ENCODE measurements at places on chromosomes 1 and 21.

DNA sequence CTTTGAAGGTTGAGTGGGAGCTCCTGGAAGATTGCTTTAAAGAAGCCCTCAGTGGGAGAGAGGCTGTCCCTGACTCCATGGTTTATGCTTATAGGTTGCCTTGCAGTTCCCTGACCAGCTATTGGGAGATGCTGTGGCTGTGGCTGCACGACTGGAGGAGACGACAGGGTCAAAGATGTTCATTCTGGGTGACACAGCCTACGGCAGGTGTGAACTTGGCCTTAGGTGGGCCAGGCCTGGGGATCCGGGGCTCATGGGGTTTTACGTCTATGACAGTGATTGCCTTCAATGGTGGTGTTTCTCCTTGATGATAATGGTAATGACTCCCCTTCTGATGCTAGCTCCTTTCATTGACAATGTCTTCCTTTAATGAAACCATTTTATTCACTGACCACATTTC is 692 bp downstream of the DPH2 start:
- DNase-seq: no peak

DNA sequence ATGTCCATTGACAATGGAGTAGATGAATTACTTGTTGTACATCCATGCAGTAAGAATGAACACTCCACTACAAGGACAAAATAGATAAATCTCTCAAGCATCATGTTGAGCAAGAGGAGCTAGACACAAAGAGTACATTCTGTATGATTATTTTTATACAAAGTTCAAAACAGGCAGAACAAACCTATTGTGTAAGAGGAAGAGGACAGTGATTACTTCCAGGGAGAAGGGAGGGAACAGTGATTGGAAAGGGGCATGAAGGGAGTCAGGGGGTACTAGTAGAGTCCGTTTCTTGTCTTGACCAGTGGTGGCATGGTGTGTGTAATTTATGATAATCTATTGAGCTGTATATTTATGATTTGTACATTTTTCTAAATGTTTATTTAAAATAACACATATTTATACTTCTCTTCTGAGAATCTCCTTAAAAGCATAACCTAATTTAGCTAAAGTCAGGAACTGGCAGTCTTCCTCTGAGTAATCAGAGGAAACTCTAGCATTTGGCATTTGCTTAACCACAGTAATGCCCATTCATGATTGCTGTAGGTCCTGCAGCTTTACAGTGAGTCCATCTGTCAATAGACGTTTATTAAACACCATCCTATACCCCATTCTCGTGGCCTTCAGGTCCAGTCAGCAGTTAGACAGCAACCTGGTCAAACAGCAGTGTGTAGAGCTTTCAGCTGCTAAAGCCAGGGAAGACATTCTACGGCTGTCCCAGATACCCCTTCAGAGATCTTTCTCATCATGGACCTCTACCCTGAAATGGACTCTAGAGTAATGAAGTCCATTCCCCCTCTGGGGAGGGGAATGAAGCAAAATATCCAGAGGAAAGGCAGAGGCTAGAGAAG is 114.1 kb upstream of the GALNT2 start:
- no peak for DNase-seq

DNA sequence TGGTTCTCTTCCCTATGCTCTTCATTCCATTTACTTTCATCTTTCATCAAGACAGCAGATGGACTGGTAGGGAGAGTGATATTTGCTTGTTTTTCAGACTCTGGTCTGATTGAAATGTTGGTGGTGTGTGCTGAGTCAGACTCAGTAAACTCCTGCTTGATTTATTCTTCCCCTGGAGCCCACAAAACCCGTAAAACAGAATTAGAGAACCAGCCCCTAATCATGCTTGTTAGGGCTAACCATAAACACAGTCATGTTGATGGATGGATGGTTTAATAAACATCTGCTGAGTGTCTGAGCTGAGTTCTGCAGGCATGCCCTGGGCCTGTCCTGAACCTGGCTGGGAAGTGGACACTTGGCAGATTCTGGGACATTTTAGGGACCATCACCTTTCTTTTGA is 24.8 kb downstream of the NOS1AP start:
- no peak for DNase-seq

GRCh38 chr1:107378866-107379265 is 238.0 kb downstream of the NTNG1 start:
- DNase-seq: no peak

DNA sequence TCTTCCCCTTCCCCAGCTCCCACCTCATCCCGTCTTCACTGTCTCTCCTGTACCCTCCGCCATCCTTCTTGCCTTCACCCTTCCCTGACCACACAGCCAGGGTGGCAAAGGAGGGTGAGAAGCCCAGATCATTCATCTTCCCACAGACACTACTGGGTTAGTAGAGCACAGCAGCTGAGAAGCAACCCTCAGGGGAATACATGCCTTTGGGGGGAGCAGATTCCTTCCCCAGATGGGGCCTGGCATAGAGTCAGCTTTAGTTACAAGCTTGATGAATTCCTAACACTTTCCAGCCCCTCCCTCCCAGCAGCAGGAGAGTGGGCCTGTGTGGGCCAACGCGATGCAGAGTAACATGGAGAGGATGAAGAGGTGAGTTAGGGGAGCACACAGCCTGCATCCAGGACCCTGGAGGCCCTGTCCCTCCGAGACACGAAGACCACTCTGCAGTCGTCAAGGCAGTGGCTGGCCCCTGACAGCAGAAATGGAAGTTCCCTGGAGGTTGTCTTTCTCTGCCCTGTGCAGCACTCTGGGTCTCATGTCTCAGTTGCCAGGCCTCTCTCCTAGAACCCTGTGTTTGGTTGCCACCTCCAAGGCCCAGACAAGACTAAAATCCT is 8.8 kb upstream of the BTG2 start:
- DNase-seq: no peak

GRCh38 chr1:51316113-51316845 is 14.1 kb downstream of the TTC39A start:
- DNase-seq: no peak

GRCh38 chr1:54335011-54335754 is 71.0 kb downstream of the SSBP3 start:
- DNase-seq: no peak

GRCh38 chr1:212315907-212316306 is 30.7 kb downstream of the PPP2R5A start:
- DNase-seq: no peak

GRCh38 chr1:165610866-165611265 is 20.2 kb upstream of the MGST3 start:
- no peak for DNase-seq

DNA sequence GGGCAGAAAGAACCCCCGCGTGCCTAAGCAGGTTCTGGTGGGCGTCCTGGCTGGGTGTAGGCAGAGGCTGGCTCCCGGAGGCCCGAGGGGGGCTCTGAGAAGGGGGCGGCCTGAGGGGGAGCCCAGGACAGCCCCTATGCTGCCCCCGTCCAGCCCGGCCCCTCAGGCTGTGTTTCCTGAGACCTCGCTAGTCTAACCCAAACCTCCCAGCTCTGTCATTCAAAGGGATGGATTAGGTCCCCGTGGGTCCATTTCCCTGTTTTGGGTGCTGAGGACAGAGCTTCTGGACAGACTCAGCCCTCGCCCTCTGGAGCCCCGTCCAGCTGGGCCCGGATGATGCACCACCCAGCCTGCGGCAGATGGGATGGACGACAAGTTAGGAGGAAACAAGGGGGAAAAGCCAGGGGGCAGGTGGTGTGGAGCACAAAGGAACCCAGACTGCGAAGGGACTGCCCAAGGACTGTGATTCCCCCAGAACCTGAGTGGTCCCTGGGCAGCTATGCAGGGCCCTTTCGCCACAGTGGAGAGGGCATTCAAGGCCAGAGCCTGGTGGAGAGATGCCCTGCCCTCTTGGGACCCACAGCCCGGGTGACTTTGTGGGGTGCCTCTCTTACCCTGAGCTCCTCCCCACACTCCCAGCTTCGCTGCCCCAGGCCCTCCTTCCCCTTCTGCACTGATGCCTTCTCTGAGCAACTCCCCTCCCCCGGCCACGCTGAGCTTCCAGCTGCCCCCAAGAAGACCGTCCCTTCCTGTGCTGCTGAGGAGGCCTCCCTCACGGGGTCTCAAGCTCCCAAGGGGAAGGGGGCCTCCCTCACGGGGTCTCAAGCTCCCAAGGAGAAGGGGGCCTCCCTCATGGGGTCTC is 2.8 kb downstream of the HES4 start:
- DNase-seq: no peak

DNA sequence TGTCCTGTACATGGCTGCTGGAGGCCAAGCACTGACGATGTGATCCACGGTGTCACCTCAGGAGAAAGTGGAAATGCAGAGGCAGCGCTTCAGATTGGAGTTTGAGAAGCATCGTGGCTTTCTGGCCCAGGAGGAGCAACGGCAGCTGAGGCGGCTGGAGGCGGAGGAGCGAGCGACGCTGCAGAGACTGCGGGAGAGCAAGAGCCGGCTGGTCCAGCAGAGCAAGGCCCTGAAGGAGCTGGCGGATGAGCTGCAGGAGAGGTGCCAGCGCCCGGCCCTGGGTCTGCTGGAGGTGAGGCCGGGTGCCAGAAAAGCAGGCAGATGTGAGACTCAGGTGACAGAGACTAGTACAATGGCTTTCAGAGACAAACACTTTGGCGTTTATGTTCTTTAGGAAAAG is 7.7 kb downstream of the TRIM58 start:
- DNase-seq: no peak

- DNase-seq: no peak
These were observed 35.7 kb downstream of the NEK2 start for GRCh38 chr1:211639475-211640300.

GRCh38 chr1:157112186-157112867 is 12.7 kb upstream of the ETV3L start:
- no peak for DNase-seq

DNA sequence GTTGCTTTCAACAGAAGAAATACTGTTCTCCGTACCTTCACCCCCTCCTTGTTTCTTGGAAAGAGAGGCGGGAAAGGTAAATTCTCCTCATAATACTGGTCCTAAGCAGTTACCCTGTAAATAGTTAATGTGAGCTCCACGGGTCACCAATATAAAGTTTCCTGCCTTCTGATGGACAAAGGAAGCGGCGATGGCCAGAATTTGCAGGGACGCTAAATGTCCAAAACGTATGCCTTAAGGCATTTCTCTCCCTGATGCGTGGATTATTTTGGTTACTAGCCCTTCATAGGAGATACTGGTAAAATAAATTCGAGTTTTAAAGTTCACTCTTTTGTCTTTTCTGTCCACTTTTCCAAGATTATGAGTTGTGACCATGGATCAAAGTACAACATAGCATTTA is 898 bp upstream of the PTGS2 start:
- no peak for DNase-seq

DNA sequence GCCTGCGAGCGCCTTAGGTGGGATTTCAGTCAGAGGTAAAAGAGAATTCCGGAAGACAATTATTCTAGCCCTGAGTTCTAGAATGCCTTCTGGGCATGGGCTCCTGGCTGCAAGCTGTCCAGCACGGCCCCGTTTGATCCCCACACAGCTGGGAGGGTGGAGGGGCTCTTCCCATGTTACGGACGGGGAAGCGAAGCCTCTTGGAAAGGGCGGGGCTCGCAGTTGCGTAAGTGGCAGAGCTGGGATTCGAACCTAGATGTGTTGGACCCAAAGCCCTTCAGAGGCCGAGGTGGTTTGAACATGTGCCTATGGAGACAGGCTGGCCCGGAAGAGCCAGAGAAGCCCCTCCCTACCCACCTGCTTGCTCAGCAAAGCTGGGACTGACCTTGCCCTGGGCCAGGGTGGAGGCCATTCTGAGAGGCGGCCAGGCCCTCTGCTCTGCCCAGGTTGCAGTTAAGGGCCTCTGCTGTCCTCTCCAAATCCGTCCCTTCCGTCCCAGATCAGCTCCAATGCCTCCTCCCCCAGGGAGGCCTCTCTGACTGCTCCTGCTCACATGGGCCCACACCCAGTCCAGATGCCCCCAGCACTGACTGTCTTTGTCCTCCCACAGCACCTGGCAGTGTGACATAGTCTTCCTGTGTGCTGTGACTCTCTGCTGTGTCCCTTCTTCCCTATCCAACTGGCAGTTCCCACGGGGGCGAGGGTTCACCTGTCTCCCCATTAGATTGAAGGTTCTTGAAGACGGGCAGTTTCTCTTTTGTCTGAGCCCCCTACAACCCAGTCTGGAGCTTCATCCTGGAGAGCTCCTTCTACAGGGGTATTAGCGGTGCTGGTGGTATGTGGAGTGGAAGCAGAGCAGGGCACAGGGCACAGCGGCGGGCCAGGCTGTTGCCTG is 1.2 kb upstream of the HSPB7 start:
- no peak for DNase-seq

GRCh38 chr1:3743421-3743820 is 8.8 kb upstream of the CCDC27 start:
- DNase-seq: no peak

- DNase-seq: no peak
These were observed 235.7 kb downstream of the BACH1 start for GRCh38 chr21:29534448-29534847.

- DNase-seq: no peak
These were observed 24.8 kb upstream of the C1orf174 start for GRCh38 chr1:3924825-3925220.

- no peak for DNase-seq
These were observed 4.9 kb upstream of the TMEM61 start for GRCh38 chr1:54975356-54976108.

DNA sequence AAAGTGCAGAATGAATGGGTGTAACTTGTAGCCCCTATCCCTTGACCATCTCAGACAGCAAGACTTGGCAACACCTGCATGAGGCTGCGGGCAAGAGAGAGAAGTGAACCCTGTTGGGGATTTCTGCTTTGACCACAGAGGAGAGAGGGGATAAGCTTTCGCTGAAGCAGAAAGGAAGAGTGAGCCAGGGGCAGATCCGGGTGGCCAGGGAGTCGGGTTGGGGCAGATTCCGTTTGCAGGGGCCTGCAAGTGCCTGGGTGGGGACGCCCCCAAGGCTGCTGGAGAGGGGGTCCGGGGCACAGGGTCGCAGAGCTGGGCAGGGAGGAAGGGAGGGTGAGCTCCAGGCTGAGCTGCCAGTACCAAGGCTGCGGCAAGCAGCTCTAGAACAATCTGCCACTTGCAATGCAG is 25.3 kb upstream of the PIK3CD start:
- DNase-seq: no peak

DNA sequence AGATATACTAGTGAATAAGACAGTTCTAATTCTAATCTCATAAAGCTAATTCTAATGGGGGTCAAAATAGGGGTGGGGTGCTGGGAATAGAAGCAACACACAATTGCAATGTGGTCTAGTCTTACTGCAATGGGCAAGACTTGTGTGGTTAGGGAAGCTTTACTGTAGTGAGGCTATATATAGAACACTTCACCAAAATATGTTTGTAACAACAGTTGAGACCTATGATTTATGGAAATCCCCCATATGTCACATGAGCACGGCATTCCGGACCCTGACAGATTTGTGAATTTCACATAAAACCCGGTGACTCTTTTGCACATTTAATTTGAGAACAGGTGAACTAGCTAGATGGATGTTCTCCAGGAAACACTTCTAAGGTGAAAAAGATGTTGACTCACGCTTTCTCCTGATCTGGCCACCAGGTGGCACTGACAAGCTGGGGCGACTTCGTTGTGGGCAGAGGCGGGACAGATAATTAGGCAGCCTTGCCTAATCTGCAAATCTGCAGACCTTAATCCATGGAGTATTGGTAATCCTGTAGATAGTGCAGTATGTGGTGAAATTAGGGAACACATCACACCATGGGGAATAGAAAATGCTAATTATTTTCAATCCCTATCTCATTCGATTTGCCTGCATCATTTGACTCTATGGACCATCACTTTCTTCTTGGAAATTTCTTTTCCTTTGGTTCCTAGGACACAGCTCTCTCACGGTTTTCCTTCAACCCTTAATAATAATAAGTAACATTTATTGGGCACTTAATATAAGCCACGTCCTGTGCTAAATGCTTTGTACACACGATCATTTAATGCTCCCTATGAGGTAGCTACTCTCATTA is 37.7 kb downstream of the KIAA0040 start:
- DNase-seq: peak; percentile 56

Data from stimulated activated CD4-positive, alpha-beta T cell treated with anti-CD3 and anti-CD28 coated beads, Interleukin-2, amount 100 ng/mL, for 4 hours (primary cell).